ENCODE measurements at places on chromosomes 4 and X.

GRCh38 chrX:386239-386767 lies 404 bp downstream of the PPP2R3B start:
- DNase-seq, result no peak

GRCh38 chrX:43633081-43633480 lies 23.0 kb upstream of the MAOA start:
- no peak for DNase-seq

DNA sequence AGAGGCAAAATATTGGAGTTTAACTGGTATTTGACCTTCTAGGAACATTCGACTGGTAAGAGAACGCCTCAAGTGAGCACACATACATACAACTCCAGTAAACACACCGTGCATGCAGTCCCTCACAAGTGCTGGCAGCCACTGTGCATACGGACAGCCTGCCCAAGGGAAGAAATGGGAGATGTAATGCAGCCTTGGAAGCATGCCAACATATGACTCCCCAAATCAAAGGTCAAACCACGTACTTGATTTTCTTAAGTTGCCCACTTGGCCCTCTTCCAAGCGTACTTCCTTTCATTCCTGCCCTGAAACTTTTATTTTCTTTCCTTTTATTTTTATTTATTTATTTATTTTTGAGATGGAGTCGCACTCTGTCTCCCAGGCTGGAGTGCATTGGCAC lies 206.6 kb downstream of the SPRY1 start:
- DNase-seq, result no peak

GRCh38 chr4:89158884-89159503 lies 47.7 kb downstream of the TIGD2 start:
- no peak for DNase-seq

GRCh38 chr4:93396272-93396671 lies 432.3 kb upstream of the ATOH1 start:
- DNase-seq, result no peak

DNA sequence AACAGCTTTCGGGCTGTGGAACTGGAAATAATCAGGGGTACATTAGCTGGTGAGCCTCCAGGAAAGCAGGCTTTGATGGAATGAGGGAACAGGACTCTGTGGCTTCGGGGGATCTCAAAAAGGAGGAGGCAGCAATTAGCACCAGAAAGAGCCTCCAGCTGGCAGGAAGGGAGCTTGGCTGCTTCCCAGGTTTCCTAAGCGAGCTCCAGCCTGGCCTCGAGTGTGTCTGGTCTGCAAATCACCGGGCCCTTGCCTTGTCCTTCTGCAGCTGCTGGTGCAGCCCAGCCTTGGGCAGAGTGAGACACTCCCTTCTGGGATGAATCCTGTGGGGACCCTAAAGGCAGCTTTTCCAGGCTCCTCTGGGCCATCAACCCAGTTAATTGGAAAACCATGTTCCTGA lies 10.7 kb upstream of the PDHA1 start:
- DNase-seq, result no peak

All from GM12892 (cell line).